ENCODE measurements at places on chromosomes 1 and 21.

DNA sequence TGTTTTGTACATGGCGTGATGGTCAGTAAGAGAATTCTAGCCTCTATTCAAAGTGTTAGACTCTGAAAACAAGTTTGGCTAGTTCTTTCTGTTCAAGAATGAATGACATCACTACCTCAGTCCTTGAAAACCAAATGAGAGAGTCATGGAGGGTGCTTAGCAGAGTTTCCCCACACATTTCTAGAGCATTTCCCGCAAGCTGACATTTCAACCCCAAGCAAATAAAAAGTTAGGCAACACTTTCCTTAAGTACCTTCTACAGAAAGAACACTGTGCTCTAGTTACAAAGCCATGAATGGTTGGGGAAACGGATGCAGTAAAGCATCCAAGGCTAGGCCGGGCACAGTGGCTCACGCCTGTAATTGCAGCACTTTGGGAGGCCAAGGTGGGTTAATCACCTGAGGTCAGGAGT is 47.9 kb upstream of the SLC44A3 start:
- DNase-seq, result no peak

- DNase-seq, result no peak
These were observed 43.8 kb downstream of the ACTL8 start for GRCh38 chr1:17798799-17799382.

- no peak for DNase-seq
These were observed 100.8 kb upstream of the RNPC3 start for GRCh38 chr1:103424650-103425049.

- DNase-seq, result peak; percentile 55
These were observed 8.7 kb downstream of the ACAP3 start for GRCh38 chr1:1298861-1299685.

DNA sequence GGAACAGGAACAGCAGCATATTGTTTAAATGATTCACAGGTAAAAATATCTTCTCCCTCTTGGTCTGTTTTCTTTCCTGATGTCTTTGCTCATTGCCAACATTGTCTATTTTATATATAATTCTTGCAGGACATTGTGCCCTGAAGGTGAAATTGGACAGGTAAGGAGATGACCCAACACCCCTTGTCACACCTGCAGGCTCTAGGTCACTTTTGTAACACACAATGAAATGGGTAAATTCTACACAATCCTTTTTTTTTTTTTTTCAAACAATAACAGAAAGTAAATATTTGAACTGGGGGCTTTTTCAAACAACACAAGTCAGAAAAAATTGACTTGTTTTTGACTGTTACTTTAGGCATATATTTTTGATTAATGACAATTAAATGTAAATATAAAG is 62.9 kb upstream of the ERG start:
- no peak for DNase-seq

DNA sequence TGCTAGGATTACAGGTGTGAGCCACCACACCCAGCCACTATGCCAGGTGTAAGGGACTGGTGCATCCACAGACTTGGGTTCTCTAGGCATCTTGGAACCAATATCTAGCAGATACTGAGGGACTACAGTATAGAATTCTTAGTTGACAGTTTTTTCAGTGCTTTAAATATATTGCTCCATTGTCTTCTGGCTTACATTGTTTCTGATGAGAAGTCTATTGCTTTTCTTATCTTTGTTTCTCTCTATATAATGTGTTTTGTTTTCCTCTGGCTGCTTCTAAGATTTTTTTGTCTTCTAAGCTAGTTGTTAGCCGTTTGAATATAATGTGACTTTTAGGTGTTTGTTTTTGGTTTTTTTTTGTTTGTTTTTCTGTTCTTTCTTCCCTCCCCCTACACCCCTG is 13.5 kb downstream of the NUF2 start:
- DNase-seq, result no peak

DNA sequence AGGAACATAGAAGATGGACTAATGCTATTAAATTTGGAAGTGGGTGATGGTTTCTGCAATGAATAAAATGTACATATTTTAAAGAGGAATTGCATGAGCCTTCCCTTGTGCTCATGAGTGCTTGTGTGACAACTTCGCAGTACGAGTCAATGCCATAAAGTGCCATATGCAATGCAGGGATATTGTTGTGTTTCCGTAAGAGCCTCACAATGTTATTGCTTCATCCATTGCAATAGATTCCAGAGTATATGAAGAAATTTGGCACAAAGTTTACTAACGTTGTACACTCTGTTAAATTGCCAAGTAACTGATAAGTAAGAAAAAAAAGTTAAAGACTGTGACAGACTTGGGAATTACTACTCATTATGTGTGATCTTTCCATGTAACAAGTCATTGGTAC is 22.3 kb downstream of the BTG3 start:
- DNase-seq, result no peak

DNA sequence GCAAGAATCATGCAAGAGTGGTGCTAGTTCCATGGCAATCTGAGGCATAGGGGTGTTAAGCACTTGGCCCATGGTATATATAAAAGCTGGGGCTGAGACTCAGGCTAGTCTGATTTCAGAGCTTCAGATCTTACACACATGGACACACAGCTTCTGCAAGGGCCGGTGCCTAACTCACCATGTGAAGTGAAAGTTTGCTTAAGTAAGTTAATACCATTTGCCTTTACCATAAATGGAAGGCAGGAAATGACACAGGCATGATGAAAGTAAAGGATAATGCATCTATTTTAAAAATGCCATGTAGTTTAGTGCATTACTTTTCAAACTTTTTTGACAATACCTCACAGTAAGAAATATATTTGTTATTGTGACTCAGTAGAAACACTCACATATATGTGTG is 122.6 kb downstream of the KCNJ6 start:
- DNase-seq, result no peak
